Stimulated activated CD4-positive, alpha-beta T cell treated with anti-CD3 and anti-CD28 coated beads, Interleukin-2, amount 100 ng/mL, for 24 hours (primary cell): ENCODE measurements at places on chromosomes 6 and 20.
A peak's percentile ranks its signal among the peaks of the same experiment; 100 is the strongest.

DNA sequence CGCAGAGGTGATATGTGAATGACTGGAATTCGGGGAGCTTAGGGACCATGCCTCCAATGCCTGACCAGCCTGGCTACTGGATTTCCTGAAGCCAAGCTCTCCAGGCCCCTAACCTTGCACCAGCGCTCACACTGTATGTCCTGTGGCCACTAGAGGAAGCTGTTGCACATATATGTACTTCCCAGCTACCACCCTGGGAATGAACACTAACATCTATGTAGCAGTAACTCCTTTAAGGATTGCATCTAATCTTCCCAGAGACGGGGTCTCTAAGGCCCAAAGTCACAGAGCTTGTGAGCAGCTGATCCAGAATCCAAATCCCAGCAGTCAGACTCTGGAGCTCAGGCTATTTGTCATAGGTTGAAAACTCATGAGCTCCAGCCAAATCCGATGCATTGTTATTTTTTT, 20.4 kb upstream of the BPIFB1 start:
- no peak for DNase-seq

GRCh38 chr20:33148040-33148439, 19.9 kb upstream of the BPIFA2 start:
- DNase-seq, result no peak

- peak; percentile 43 for DNase-seq
Observed at GRCh38 chr6:33812669-33813068, 8.9 kb upstream of the MLN start.

GRCh38 chr20:52748285-52748932, 223.7 kb upstream of the TSHZ2 start:
- DNase-seq, result no peak

GRCh38 chr6:15382089-15382488, 136.2 kb downstream of the JARID2 start:
- DNase-seq, result no peak

DNA sequence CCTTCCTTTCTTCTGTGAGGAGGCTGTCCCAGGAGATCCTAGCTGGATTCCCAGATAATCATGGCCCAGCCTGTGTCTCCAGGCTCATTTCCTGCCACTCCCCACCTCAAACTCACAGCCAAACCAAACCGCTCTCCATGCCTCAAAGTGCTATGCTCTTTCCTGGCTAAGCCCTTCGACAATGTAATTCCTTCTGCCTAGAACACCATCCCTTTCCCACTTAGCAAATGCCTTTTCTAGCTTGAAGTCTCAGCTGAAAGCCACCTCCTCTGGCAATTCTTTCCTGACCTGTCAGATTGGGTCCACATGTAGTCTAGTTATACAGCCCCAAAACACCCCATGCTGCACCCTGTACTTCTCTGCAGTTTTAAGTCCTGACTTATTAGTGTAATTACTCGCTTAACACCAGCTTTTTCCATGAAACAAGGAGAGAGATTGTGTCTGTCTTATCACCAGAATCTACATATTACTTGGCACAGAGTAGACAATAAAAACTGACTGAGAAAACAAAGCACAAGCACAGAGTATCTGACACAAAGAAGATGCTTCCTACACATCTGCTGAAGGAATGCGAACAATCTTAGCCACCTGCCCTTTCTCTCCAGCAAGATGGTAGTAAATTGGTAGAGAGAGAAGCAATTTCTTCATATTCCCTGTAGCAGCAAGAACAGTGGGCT, 5.4 kb downstream of the TRIM26 start:
- DNase-seq, result no peak

DNA sequence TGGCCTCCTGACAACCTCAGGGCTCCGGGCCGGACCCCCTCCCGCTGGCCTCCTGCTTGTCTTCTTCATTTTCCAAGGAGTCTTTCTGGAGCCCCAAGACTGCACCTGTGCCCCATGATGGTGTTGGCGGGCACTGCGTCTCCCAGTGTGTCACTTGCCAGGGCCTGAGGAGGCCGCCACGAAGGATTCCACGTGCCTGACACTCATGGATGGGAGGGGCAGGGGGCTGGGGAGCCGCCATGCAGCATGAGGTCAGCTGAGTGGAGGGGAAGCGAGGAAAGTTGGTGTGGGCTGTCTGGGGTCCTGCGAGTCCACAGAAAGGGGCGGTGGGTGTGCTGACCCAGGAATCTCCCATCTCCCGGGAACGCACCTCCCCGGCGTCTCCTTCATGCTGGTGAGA, 165.7 kb downstream of the SMOC2 start:
- DNase-seq, result no peak

GRCh38 chr6:116247285-116247684, 6.6 kb downstream of the TSPYL4 start:
- no peak for DNase-seq

DNA sequence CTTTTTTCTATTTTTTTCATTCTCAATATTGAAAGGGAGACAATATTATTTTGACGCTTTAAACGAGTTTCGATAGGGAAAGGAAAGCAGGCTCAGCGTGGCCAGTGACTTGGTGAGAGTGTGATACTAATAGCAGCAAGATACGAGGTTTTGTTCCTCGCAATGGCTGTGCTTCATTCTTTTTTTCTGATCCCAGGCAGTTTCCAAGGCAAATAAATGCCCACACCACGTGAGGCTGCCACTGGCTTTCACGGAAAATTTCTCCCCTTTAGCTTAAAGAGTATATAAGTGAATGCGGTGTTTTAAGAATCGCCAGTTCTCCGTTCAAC, 196.4 kb upstream of the ZNF184 start:
- DNase-seq, result no peak

GRCh38 chr6:125814481-125814880, 23.7 kb downstream of the NCOA7 start:
- DNase-seq, result no peak

- DNase-seq, result peak; percentile 30
Observed at GRCh38 chr6:193773-194310, 98.4 kb upstream of the DUSP22 start.

DNA sequence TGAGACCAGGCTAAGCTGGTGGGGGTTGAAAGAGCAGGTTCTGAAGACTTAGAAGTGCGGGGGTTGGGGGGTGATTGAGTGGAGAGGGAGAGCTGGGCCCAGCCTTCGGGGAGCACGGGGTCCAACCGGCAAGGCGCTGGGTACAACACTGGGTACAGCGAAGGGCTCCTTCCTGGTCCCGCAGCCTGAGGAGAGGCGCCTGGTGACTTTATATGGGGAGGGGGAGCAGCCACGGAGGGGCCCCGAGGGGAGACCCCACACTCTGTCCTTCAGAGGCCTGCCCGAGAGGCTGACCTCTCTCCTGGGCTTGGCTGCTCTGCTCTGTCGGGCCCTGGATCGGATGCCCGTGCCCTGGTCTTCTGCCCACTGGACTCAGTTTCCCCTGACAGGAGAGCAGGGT, 10.4 kb upstream of the NTSR1 start:
- DNase-seq, result no peak

DNA sequence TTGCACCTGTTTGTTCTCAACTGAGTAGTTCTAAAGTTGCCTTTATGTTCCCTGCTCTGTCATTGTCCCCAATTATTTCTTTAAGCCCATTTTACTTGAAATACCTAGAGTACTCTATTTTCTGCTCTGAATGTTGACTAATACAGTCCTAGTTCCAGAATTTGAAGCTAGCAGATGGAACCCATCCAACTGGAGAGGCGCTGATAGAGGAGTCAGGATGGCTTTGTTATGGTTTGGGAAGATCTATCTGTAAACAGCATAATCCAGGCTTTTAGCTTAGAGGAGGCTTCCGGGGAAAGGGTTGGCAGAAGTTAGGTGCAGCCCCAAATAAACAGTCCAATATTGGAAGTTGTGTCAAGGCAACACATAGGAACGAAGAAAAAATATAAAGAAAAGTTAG, 927.7 kb downstream of the TFAP2A start:
- DNase-seq, result no peak

DNA sequence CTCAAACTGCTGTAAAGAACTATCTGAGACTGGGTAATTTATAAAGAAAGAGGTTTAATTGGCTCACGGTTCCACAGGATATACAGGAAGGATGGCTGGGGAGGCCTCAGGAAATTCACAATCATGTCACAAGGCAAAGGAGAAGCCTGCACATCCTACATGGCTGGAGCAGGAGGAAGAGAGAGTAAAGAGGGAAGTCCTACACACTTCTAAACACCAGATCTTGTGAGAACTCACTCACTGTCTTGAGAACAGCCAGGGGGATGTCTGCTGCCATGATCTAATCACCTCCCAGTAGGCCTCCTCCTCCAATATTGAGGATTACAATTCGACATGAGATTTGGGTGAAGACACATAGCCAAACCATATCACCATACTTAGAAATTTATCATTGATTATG, 1307.0 kb upstream of the GJE1 start:
- DNase-seq, result no peak

GRCh38 chr6:137869549-137870307, 2.7 kb downstream of the TNFAIP3 start:
- DNase-seq, result no peak

DNA sequence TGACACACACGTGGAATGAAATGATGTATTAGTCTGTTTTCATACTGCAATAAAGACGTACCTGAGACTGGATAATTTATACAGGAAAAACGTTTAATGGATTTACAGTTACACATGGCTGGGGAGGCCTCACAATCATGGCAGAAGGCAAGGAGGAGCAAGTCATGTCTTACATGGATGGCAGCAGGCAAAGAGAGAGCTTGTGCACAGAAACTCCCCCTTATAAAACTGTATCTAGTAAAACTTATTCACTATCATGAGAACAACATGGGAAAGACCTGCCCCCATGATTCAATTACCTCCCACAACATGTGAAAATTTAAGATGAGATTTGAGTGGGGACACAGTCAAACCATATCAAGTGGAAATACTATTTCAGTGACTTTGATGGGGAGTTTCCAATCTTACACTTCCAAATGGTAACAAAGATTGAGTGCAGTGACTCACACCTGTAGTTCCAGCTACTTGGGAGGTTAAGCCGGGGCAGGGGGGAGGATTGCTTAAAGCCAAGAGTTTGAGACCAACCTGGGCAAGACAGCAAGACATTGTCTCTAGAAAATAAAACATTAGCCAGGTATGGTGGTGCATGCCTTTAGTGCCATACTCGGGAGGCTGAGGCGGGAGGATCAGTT, 8.2 kb upstream of the LY86 start:
- DNase-seq, result no peak

DNA sequence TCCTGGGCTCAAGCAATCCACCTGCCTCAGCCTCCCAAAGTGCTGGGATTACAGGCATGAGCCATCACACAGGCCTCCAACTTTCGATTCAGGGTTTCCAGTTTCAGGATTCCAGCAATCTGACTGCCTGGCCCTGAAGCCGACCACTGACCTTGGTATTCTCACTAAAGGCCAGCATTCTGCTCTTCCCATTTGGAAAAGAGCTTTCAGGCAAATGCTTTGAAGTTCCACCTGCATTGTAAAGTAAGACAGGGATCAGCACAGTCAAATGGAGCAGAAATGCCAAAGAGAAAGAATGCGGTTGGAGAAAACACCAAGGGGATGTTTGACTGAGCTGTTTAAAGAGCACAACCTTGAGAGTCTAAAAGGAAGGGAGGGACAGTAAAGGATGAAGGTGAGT, 117.0 kb upstream of the CEP85L start:
- no peak for DNase-seq

DNA sequence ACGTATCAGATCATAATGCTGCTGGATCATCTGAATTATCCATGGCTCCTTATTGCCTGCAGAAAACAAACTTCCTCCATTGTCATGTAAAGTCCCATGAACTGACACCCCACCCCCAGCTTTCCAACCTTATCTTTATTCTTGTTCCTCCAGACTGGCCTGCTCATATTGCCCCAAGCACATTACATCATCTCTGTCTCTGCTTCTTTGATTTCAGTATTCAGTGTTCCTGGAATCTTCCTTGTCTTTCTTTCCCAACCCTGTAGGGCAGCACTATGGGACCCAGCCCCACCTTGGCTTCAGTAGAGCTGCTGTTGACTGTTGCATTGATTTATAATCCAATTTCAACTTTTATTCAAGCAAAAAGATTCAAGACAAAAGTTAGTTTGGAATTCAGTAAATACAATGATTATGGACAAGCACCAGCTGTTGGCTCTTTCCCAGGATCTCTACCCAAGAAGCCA, 187.5 kb upstream of the ECI2 start:
- DNase-seq, result no peak
